RPMI8226 (cell line): ENCODE measurements at places on chromosomes 7 and 10.

- no peak for DNase-seq
Measured at GRCh38 chr10:75000748-75001321, 110.6 kb upstream of the SAMD8 start.

DNA sequence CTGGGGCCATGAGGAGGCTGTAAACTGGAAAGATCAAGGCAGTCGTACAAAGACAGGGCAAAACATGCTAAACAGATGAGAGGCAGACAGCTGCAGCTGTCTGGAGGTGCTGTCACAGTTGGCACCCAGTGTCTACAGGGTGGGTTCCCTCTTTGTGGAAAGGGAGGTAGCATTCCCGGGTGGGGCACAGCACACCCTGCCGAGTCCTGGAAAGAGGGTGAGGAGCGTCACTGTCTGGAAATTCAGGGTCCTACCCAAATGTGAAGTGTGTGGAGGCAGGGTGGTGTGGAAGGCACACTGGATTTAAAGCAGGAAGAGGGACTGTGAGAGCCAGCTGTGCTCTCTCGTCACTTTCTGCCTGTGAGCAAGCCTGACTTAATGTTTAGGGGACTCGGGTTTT is 356.2 kb downstream of the SDK1 start:
- no peak for DNase-seq

GRCh38 chr10:23095966-23096801 is 805 bp downstream of the MSRB2 start:
- DNase-seq: peak; percentile 16

GRCh38 chr7:99029466-99030435 is 114.2 kb downstream of the SMURF1 start:
- no peak for DNase-seq

GRCh38 chr7:2736411-2736914 is 48.5 kb downstream of the AMZ1 start:
- no peak for DNase-seq

- DNase-seq: no peak
Measured at GRCh38 chr10:98236862-98237261, 31.1 kb downstream of the LOXL4 start.

GRCh38 chr7:141455723-141456122 is 95.5 kb upstream of the AGK start:
- no peak for DNase-seq

DNA sequence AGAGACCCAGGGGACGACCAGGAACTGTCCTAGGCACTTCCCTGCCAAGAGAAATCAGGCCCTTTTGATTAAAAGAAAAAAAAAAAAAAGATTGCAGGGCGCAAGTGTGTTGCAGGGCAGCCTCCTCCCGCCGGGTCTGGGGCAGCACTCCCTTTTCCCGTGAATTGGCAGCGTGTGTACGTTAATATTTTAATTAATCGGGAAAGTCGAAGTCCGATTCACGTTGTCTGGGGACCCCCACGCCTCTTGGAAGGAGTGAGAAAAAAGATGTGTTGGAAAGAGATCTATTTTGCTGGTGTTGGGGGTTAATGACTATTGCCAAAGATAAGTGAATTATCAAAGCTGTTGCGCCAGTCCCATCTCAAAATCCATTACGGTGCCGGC is 1.3 kb upstream of the EBF3 start:
- DNase-seq: no peak

DNA sequence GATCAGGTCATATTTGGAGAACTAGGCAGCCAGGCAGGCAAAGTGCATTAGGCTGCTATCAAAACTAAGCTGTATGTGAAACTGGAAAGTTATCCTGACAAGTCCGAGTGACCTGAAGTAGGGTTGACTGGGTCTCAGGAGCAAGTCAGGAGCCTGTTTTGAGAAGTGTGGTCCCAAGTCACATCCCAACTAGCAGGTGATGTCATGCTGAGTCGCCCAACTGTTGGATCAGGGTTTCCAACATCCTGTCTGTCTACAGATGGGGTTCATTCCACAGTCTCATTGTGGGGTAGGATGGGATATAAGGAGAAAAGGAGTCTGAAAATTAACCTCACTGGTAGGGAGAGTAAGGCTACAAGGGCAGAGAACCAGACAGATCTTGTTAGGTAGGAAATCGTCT is 27.0 kb downstream of the SLC26A4 start:
- no peak for DNase-seq

DNA sequence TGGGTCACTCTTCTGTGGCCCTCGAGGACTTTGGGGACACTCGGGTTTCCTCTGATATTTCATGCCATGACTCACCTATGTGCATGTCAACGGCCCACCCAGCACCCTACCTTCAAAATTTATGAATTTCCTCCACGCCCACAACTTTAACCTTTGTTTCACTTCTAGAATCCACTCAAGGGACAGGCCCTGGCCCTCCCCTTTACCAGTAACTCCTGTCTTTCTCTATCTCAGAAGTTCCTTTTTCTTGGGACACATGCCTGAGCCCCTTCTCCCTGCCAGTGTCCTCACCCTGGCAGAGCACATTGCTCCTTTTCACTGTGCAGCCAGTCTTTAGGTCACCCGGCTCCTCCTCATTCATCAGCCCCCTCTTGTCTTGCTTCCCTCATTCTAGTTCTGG is 282.5 kb upstream of the KLF6 start:
- DNase-seq: no peak

DNA sequence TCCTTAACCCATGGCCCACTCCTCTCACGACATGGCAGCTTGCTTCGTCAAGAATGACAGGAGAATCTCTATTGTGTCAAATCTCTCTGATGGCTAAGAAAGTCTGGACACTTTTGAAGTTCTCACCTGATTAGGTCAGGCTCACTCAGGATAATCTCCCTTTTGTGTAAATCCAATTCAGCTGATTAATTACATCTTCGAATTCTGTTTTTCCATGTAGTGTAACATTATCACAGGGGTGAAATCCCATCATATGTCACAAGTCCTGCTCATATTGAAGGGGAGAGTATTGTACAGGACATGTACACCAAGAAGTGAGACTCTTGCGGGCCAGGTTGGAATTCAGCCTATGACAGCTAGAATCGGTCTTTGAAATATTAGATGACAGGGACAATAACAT is 16.2 kb upstream of the OR6B1 start:
- DNase-seq: no peak

DNA sequence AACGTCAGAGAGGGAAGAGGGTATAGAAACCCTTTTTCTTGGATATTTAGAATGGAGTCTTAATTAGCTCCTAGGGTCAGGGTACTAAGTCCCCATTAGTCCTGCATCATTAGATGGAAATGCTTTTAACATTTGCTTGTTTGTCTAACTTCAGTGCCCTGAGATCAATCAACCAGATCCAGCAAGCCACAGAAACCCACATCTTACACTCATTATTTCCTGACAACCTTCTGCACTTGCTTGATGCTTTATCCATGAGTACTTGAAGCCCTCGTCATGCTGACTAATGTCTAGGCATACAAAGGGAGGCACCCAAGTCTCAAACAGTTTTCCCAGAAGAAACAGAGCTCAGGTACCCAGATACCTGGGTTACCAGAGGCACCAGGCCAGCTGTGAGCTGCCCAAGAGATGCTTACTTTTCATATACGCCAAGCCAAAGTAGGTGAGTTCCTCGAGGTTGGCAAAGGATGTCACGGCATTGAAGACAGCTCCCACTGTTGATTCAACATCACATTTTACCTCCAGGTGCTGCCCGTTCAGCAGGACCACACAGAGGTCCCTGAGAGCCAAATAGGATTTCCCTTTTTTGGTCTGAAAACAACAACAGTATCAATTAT is 42.7 kb downstream of the FRMPD2 start:
- no peak for DNase-seq

DNA sequence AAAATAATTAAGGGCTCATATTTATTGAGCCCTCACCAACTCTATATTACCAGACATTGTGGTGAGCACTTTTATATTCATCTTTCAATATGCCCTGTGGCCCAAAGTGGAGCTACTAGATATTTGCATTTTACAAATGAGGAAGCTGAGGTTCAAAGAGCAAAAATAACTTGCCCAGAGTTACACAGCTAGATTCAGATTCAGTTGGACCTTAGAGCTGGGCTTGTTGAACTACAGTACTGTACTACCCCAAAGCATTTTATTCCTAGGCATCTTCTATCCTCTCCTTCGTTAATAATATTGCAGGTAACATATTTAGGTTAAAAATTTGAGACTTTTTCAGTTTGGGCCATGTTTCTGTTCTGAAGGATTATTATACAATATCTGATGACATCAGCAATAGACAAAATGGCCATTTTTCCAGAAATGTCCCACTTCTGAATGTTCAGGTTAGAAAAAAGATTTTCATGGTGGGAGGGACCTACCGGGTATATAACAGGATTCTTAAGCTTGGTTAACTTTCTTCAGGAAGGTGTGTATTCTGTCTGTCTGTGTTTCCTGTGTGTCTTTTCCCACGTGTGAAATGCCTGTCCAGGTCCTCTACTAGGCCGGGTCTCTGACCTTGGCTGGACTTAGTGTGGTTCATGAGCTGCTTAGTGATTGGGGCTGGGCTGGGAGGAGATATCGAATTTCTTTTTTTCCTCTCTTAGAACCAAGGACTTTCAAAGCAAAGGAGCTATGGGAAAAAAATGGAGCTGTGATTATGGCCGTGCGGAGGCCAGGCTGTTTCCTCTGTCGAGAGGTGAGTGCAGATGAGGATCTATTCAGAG is 13.6 kb downstream of the PRXL2A start:
- DNase-seq: no peak

DNA sequence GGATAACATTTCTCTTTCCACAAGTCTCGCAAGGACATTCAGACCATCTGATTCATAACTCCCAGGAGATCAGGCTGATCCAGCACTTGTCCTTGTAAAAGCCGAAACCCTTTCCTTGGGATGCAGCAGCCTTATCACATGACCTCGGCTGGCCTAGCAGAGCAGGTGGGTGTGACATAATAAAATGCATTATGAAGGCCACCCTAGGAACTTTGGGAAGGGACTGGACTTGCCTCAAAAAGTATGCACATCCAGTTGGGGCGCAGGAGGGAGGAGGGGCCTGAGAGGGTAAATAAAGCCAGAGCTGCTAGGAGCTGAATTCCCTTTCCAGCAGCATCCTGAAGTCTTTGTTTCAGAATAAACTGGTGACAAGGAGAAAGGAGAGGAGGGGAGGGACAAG is 260.8 kb downstream of the SNX13 start:
- no peak for DNase-seq

- no peak for DNase-seq
Measured at GRCh38 chr10:98402478-98402877, 12.5 kb downstream of the PYROXD2 start.

DNA sequence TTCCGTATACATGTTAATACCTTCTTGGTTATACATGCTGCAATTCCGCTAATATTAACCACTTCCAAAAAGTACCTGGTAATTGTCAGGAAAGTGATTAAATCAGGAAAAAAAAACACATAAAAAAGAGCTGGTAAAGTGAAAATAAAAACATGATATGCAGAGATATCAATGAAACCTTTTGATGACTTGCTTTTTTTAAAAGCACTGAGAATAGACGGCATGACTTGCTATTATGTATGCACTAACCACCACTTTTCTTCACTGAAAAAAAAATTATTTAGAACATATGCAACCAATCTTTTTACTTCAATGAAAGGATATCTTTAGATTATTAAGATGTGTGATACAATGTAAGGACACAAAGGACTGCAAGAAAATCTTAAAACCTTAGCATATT is 163.0 kb downstream of the KMT2E start:
- no peak for DNase-seq

DNA sequence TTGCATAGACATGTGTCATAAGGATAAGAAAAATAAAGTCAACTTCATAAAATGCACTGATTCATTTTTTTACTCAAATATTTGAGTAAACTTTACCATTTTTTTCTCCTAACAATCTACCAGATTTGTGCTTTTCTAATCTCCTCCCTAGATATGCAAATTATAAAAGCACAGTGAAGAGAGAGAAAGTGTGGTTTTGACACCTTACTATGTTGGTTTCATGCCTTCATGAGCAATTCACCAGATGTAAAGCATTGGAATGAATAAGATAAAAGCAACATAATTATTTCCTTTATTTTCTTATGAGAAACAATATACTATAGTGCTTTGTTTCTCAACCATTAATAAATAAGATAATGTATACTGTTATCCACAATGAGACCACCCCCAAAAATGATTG is 432.5 kb upstream of the PCDH15 start:
- DNase-seq: no peak

DNA sequence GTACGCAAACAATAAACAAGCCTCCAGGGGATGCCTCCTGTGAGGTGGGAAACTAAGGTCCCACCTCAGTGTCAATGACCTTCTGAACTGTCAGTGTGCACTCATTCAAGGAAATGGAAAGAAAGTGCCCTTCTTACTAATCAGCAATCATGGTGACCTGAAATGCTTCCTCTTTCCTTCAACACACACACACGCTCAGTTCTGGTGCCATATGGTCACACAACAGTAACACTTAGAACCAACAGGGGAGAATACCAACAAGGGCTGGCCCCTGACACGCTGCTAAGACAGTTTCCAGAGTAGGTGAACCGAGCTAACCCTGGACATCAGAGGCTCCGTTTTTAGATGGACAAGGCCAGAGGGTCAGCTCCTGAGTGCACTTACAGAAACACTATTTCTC is 42.1 kb upstream of the EFCAB10 start:
- no peak for DNase-seq

DNA sequence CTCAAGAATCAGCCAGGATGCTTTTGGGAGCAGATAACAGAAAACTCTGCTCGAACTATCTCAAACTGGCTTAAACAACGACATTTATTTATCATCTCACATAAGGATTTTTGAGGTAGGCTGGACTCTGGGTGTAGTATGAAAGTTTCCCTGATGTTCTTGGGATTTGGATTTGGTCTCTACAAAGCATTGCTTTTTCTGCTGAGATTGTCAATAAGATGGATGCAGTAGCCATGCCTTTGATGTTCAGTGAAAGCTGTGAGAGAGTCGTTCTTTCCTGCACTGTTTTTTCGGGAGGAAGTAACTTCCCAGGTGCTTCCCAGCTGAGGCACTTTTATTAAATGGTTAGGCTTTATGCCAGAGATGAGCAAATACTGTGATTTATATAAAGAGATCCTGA is 181.1 kb downstream of the PRKG1 start:
- DNase-seq: no peak

DNA sequence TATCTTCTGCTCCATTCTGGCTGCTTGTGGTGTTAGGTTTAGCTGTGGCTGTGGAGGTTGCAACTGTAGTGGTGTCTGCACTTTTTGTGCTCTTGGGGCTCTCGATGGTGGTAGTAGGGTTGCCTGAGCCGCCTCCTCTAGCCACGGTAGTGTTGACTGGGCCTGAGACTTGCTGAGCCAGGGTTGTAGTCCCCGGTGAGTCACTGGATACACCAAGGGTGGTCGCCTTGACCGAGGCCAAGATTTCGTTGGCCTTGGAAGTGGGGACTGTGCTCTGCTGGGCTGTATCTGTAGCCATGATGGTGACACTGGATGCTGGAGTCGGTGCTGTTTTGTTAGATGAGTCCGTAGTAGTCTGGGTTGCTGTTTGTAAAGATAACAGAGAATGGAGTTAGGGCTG is 45.4 kb downstream of the PODXL start:
- DNase-seq: no peak

GRCh38 chr7:135771961-135772638 is 23.5 kb upstream of the FAM180A start:
- DNase-seq: no peak

DNA sequence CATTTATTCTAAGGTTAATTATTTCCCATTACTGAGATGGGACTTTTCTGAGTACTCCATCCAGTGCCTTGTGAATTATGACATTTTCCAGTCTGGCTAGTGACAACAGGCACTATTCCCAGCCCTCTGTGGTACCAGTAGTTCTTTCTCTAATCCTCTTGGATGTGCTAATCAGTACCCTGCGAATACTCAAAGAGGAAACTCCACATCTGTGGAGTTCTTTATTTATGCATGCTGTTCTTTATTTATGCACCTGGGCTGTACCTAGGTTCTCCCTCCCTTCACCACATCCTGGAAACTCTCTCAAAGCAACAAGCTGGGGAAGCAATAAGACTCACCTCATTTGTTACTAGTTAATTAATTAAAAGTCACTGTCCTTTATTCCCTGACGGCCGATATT is 83.5 kb downstream of the TSPAN12 start:
- DNase-seq: no peak
